ENCODE measurements at places on chromosomes 2 and 18.
A peak's percentile ranks its signal among the peaks of the same experiment; 100 is the strongest.

DNA sequence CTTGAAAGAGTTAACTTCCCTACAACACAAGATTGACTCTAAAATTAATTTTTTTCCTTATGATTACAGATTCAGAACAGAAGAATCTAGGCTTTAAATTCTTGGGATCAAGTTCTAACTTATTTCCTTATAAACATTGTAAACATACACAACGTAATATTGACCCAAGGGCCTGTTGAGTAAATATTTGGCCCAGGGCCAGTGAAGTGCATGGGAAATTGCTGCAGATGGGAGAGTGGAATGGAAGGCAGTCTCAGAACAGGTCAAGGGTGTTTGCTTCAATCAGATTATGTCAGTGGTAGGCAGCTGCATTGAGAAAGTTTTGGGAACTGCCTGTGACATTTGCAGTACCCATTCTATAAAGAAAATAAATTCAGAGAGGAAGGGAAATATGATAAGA is 137.6 kb downstream of the MYO1B start:
- no peak for DNase-seq

GRCh38 chr2:193695367-193695766 is 1500.6 kb upstream of the TMEFF2 start:
- no peak for DNase-seq

GRCh38 chr2:148967578-148967977 is 70.9 kb upstream of the LYPD6B start:
- DNase-seq = no peak

DNA sequence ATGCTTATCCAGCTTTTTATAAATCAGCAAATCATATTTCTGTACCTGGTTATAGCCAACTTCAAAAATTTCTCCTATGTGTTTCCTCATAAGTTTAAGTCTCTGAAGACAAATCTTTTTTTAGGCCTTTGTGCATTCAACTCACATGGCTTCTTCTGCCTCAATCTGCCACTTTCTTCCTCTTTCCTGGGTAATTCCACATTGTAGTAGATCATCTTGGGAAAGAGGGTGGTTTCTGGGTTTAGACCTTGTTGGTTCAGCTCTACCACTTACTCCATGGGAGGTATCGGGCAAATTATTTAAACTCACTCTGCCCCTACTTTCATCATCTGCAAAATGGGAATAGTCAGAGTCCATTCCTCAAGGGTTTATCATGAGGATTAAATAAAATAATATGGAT is 707.0 kb upstream of the ZEB2 start:
- no peak for DNase-seq

GRCh38 chr18:45775241-45775676 is 50.2 kb upstream of the SIGLEC15 start:
- DNase-seq = peak; percentile 70

- no peak for DNase-seq
Measured at GRCh38 chr2:135175177-135175576, 123.1 kb downstream of the RAB3GAP1 start.

GRCh38 chr18:48605408-48605845 is 66.6 kb downstream of the CTIF start:
- DNase-seq = no peak

GRCh38 chr2:70510313-70510712 is 43.3 kb downstream of the TGFA start:
- DNase-seq = no peak

- no peak for DNase-seq
Measured at GRCh38 chr18:3649135-3649632, 199.2 kb downstream of the TGIF1 start.

- no peak for DNase-seq
Measured at GRCh38 chr18:69958422-69958821, 10.7 kb upstream of the CD226 start.

DNA sequence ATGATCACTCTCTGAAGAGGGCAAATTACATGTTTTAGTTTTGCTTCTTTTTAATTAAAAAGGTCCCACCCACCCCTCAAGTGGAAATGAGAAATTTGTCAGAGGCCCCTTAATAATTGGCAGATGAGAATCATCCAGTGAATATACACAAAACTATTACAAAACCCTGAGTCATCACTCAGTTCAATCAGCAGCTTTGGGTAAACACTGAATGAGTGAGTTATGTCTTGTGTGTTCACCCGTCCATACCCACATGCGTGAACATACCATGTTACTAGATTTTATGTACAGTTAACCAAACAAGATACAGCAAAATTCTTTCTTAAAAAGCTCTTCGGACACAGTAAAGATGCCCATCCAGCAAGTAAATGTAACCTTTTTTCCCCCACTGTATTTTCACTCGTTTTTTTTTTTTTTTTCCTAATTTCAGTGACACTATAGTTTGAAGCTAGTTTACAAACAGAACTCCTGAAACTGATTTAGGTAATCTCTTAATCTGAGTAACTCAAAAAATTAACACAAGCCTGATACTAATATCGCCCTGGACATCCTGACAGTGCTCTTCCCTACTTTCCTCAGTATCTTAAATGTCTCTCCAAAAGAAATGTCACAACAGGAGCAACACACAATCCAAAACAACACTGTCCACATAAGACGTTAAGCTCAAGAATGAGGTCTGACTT is 1.4 kb downstream of the PSME4 start:
- DNase-seq = no peak

DNA sequence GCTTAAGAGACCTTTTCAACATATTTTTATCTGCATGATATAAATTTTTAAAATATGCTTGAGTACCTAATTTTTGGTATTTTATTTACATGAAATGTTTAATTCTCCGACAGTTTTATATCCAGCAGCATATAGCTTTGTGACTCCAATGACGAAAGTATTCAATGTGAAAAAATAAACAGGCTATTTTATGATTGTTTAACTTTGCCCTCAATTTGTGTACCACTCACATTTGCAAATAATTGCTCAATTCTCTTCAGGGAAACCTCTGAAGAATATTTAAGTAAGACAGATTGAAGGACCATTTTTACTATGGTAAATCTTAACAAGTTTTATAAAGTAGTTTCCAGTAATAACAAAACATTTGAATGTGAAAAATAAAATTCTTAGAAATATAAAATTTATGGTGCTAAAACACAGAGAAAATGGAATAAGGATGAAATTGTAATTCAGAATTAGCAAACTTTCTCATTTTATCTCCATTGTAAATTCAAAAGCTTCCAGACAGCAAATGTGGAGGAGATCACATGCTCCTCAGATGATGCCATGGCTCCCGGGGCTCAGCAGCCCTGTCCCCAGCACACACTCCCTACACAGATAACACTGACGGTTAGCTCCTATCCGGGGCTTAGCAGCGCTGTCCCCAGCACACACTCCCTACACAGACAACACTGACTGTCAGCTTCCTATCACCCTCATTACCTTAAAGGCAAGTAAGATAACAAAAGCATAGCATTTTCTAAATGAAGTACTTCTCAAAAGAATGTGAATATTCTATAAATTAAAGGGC is 39.7 kb downstream of the SH3YL1 start:
- no peak for DNase-seq

- no peak for DNase-seq
Measured at GRCh38 chr2:130286983-130287655, 55.6 kb upstream of the IMP4 start.

- DNase-seq = no peak
Measured at GRCh38 chr2:16393500-16394071, 272.0 kb downstream of the CYRIA start.

DNA sequence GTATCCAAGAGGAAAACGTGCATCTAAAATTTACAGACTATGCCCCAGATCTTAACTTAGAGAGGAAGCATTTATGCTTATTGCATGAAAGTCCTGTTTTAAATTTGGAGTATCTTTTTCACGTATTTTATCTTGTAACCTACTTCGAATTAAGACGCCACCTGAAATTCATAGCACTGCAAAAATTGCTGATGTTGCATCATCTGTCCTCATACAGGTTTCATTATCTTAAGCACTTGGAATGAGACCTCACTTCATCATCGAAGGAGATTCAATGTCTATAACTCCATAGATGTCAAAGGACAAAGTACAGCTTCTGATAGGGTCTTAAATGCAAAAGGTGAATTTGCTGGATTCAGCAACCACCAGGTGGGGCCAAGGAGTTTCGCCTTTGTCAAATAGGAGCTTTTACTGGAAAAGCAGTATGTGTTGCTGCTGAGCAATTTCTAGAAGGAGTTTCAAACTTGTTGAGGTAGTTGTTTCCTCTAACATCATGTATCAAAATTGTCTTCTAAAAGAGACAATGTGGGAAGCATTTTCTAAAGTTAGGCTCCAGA is 106.4 kb upstream of the CCDC85A start:
- no peak for DNase-seq

DNA sequence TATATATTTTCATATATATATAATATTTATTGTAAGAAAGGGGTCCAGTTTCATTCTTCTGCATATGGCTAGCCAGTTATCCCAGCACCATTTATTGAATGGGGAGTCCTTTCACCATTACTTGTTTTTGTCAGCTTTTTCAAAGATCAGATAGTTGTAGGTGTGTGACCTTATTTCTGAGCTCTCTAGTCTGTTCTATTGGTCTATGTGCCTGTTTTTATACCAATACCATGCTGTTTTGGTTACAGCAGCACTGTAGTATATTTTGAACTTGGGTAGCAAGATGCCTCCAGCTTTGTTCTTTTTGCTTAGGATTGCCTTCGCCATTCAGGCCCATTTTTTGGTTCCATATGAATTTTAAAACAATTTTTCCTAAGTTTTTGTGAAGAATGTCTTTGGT is 320.1 kb downstream of the CDH2 start:
- DNase-seq = no peak

DNA sequence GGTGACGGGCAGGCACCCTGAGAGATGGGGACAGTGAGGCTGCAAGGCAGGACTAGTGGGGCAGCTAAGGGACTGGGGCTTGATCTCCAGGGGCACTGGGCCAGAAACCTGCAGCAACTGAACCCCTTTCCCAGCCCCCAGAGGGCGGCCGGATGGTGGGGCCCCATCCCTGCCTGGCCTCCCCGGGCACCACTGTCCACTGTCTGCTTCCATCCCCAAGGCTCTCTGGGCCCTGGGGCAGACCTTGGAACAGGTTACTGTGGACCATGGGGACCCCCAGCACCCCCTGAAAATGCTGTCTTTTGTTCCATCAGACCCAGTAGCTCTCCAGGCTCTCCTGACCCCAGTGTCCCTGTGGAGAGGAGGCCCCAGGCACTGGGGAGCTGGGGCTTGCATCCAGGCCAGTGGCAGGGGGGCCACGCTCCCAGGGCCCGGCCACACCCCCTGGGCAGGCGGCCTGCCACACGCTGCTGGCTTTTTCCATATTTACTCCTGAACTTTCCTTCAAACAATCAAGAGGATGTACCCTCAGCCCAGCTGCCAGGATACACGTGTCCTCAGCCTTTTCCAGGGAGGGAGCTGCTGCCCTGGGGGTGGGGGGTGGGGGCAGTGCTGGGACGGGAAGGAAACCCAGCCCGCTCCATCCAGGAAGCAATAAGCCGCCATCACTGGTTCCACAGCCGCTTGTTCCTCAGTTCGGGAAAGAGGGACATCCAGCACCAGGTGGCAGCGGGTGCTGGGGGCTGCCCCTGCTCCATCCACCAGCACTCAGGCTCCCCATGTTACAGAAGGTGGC is 102.3 kb upstream of the ODC1 start:
- no peak for DNase-seq

GRCh38 chr2:128726236-128726635 is 407.6 kb upstream of the HS6ST1 start:
- no peak for DNase-seq

DNA sequence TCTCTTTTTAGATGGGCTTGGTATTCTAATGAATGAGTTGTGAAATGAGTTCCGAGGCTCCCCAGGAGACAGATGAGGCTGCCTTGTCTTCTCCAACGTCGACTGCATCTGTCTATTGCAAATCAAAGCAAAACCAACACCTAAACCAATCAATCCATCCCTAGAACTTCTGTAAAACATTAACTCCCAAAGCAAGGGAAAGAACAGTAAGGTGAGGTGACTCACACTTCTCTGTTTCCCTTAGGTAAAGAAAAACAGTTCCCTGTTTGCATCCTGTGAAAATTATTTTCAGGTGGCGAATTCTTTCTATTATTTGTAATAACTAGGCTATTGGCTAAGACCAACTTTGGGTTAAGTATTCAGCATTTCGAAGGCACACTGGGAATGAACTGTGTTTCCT is 249.4 kb downstream of the EPHA4 start:
- no peak for DNase-seq

DNA sequence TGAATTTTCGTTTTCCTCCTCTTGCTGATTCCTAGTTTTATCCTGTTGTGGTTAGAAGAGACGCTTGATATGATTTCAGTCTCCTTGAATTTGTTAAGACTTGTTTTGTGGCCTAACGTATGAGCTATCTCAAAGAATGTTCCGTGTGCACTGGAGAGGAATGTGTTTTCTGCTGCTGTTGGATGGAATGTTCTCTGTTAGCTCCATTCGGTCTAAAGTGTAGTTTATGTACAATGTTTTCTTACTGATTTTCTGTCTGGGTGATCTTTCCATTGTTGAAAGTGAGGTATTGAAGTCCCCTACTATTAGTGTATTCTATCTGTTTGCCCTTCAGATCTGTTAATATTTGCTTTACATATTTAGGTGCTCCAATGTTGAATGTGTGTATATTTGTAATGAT is 25.9 kb downstream of the COLEC11 start:
- DNase-seq = no peak

DNA sequence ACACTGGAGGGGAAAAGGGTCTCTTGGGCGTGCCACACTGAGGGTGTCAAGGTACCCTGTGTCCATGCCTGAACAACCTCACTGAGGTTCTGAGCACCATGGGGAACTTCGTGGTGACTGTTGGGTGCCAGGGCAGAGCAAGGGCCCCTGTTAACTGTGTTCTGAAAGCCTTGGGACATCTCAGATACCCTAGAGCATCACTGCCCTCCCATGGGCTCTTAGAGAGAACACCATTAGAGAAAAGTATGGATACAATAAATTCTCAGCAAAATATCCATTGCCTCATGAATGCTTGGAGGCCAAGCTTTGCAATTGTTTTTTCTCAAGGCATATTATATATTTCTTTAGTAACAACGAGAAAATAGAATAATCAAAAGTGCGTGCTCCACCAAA is 488.5 kb upstream of the NRP2 start:
- no peak for DNase-seq

GRCh38 chr2:176493226-176493825 is 224.1 kb downstream of the MTX2 start:
- no peak for DNase-seq

- DNase-seq = no peak
Measured at GRCh38 chr2:85933753-85934594, 45.2 kb upstream of the ST3GAL5 start.
